Stimulated activated CD8-positive, alpha-beta memory T cell treated with anti-CD3 and anti-CD28 coated beads, Interleukin-7, amount 100 ng/mL, for 1 hour (primary cell): ENCODE measurements at places on chromosomes 11 and 22.
A peak's percentile ranks its signal among the peaks of the same experiment; 100 is the strongest.

GRCh38 chr11:2766166-2766565, 66.4 kb upstream of the KCNQ1OT1 start:
- DNase-seq: no peak

DNA sequence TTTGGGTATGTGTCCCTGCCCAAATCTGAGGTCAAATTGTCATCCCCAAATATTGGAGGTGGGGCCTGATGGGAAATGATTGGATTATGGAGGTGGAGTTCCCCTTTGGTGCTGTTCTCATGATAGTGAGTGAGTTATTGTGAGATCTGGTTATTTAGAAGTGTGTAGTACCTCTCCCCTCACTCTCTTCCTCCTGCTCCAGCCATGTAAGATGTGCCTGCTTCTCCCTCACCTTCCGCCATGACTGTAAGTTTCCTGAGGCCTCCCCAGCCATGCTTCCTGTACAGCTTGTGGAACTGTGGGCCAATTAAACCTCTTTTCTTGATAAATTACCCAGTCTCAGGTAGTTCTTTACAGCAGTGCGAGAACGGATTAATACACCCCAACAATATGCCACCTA, 9.0 kb downstream of the GAB2 start:
- no peak for DNase-seq

DNA sequence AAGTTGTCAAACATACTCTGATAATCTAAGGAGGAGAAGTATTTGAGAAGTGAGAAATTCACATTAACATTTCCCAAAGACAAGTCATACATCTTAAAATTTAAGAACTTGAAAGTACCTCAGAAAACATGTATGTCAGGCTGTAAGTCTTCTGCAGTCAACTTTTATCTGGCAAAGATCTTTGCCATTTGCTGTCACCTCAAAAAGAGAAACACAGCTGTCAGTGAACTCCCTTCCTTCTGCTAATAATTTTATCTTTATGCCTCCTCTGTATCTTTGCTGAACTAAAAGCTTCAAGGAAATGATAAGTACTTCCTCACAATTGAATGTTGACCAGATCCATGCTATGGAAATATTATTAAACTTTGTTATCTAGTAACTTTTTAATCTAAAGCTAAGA, 18.7 kb downstream of the TTC17 start:
- no peak for DNase-seq

- DNase-seq: no peak
Observed at GRCh38 chr11:108142304-108142703, 20.9 kb downstream of the ACAT1 start.

GRCh38 chr11:24233041-24233440, 263.8 kb upstream of the LUZP2 start:
- no peak for DNase-seq

DNA sequence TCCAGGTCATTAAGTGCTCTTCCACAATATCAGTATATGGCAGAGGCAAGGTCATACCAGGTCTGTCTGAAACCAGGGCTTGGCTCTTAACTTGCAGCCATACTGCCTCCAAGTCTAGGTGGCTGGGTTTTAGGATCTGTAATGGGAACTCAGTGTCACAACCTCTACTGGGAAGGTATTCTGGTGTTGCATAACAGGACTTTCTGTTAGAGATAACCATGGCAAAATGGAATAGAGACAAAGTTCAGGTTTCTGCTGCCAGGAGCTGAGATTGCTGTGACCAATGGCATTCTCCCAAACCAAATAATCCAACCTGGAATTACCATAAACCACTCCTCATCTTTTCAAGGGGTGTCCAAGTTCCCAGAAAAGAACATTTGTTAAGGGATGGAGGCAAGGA, 6.8 kb upstream of the SAA1 start:
- DNase-seq: no peak

- DNase-seq: no peak
Observed at GRCh38 chr22:27834364-27835185, 33.0 kb upstream of the MN1 start.

DNA sequence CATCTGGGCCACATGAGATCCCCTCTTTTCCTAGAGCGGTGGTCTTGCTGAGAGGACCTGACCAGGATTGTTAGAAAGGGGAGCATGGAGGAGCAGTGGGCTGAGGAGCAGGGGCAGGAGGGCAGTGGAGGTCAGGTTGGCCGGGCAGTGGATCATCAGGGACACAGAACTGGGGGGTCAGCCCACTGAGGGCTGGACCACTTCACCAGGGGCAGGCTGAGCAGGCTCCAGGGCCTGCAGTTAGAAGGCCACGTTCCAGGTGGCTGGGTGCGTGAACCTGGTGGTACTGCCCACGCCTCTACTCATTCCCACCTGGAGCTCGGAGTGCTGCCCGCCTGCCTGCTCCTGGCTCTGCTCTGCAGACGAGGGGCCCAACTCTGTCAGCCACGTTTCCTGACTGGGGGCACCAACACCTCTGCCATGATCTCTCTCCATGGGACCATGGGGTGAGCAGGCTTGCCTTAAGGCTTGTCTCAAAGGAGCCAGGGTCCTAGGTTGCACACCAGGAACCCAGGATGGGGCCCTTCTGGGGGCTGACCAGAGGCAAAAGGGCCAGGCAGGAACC, 9.7 kb downstream of the MRGPRF start:
- DNase-seq: no peak

DNA sequence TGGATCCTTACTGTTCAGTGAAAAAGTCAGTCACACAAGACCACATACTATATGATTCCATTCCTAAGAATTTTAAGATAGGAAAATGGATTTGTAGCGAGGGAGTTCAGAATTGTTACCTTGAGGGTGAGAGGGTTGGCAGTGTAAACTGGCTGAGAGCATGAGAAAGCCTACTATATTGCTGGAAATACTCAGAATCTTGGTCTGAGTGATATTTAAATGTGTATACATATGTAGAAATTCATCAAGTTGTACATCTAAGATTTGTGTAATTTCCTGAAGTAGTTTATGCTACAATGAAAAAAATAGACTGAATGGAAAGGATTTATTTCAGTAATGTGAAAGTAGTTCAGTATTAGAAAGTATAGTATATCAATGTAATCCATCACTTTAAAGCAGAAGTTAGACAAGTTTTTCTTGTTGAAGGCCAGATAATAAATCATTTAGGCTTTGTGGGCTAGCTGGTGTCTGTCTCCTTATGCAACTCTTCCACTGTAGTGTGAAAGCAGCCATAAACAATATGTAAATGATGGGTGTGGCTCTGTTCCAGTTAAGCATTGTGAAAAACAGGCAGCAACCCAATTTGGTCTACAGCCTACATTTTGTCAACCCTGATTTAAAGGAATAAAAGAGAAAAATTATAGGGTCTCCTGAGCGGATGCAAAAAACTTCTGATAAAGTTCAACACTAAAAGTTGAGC, 127.2 kb upstream of the THY1 start:
- no peak for DNase-seq

DNA sequence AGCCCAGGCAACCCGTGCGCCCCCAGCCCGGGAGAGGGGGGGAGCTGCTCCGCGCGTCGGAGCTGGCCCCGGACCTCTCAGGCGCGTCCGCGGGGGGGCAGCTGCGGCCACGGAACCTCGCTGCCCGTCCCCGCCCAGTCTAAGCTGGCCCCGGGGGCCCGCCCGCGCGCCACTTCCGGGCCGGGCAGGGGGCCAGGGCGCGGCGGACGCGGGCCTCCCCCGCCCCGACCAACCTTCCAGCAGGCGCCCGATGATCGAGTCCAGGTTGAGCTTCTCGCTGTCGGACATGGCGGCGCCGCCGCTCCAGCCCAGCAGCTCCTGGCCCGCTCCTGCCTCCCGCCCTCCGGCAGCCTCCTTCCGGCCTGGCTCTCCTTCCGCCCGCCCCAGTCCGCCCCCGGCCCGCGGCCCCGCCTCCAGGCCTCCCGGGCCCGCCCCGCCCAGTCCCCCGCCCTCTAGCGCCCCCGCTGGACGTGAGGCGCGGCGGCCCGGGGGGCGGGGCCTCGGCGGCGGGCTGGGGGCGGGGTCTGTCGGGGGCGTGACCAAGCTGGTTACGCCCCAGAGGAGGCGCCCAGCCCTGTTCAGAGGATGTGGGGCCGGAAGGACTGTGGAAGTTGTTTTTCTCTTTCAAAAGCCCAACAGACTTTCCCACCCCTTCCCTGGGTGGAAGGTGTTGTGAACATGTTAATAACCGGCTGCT, at the start of gene PPP1CA:
PPP1CA (minus strand) TSS at position 364 of the 697 bp plus-strand sequence; CDS start at position 288, 76 bp downstream.
- DNase-seq: peak; percentile 89

DNA sequence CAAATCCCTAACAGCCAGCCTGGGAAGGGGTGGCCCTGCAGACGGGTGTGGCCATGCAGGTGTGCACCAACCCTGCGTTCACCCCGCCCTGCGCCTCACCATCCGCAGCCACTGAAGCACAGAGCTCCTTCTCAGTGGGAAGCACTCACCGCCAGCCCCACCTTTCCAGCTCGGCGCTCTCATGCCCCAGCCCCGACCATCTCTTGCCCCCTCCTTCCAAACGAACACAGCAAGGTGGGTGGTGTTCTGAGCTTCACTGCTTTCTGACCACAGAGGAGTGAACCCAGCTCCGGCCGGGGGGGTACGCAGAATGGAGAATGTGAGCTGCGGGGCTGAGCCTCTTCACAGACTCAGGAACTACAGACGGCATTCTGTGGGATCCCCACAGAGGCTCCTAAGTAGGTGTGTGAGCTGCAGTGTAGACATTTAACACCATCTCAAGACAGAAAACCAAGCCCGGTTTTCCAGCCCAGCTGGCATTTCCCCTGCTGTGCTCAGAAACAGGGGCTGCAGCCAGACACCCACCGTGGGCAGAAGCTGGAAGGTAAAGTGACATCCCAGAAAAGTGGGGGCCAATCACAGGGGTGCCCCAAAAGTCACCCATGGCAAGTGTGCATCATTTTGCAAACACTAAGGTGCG, 88.4 kb upstream of the RTL6 start:
- DNase-seq: no peak

GRCh38 chr11:13108416-13108815, 99.3 kb downstream of the RASSF10 start:
- no peak for DNase-seq

- DNase-seq: no peak
Observed at GRCh38 chr11:45424411-45425180, 138.5 kb upstream of the SYT13 start.

- DNase-seq: no peak
Observed at GRCh38 chr11:131645237-131645636, 274.8 kb downstream of the NTM start.

GRCh38 chr22:41782751-41783150, 17.7 kb upstream of the CCDC134 start:
- no peak for DNase-seq

- DNase-seq: no peak
Observed at GRCh38 chr11:66339686-66340483, 3.7 kb upstream of the RIN1 start.

DNA sequence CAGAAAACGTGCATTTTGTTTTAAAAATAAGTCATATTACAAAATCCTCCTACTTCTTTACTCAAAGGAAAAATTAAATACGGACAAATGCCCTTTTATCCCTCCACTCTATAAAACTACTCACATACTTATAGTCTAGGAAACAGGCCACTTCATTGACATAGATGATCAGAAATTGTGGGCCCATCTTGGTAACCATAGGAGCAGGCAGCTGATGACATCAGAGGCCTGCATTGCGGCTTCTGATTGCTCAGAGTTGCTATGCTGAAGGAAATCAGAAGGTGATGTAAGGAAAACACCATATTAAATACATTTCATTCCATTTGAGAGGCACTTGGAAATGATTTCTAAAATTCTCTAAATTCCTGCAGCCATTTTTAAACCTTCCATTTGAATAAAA, 27.0 kb downstream of the FAM76B start:
- DNase-seq: no peak

- no peak for DNase-seq
Observed at GRCh38 chr22:44360668-44361381, 48.1 kb upstream of the SHISAL1 start.

DNA sequence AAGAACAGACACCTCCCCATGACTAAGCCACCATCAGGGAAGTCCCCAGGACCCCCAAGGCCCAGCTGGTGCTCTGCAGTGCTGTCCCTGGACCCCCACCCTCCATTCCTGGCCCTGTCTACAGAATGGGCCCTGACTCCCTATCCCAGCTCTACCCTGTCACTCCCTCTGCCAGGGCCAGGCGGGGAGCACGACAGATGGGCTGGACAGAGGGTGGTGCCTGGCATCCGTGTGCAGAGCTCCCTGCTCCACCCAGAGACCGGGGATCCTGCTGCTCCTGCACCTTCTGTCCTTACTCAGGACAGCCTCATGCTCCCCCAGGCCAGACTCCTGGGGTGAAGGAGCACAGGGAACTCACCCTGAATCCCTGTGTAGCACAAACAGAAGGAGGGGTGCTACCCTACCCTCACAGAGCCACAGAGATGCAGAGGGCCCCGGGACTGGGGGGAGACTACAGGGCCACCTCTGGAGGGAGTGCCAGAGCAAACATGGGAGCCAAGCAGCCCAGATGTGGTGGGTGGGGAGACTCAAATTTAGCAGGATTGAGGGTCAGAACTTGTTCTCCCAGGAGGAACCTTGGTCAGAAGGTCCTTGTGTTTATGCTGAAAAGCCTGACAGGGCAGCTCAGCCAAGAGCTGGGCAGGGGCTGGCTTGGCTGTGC, 2.0 kb downstream of the ARVCF start:
- DNase-seq: no peak

DNA sequence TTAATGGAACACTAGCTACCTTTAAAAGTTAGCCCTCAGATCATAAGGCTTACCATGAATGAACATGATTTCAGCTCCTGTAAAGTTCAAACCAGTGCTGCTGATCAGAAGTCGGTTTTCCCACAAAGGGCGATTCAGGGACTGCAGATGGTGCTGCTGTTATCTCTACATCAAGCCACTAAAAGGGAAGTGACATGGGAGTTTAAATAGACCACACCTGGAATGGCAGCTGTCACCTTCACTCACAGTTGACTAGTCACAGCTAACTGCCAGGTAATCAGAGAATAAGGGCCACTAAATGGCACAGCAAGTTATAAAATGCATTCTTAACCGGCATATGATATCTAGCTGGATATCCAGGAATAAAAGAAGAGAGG, 581.1 kb upstream of the ARHGAP42 start:
- no peak for DNase-seq

DNA sequence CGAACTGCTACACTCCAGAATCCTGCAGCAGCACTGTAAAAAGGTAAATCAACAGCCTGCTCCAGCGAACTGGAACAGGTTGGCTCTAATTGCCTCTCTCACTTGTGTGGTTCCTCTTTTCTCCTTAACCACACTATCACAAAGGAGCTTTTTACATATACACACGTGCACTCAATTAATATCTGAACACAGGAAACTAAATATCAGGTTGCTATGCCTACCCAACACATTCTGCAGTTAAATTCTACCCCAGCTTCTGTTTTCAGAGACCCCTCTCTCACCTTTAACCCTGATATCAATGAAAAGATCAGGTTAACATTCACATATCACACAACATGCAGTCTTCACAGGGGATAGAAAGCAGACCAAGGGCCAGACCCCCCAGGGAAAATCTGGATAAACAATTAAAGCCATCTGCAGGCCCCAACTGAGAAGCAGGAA, 11.0 kb downstream of the RBFOX2 start:
- no peak for DNase-seq

DNA sequence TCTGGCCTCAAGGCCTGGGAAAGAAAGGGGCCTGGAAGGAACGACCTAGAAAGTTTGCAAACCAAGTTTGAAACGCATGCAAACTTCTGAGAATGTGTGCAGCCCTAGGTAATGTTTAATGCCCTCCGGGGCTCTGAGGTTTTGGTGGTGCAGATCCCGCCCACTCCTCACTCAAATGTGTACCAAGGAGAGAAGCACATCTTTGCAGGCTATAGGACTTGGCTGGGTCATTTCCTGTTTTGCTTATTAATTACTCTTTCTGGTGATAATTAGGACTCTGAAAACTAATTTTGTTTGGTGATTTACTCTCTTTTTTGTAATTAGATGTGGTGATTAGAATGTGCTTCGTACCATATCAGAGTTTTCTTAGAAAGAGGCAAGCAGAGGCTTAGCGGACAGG, 625.9 kb upstream of the CADM1 start:
- no peak for DNase-seq
